ENCODE measurements at places on chromosomes 3 and 15.

DNA sequence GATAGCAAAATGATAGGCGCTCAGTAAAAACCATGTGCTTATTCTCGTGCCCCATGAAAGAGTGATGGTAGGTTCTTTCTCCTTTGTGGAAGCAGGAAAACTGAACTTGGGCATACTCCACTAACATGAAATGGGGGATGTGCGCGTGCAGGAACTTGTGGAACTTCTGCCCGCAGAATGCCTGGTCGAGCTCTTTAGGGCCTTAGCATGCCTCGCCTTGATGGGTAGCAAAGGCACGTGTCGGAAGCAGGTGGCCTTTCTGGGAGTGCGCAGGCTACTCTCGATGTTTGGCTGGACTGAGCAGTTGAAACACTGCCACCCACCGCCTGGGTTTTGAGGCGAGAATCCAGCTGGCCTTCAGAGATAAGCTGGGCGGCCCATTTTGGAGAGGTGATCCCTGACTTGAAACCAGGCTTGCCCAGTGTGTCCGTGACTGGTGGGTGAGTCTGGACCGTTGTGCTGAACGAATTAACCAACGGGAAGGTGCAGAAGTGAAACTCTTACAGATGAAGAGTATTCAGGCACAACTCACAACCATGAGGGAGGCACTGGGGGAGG lies 842 bp downstream of the PCCB start:
- peak; percentile 47 for DNase-seq

GRCh38 chr3:113753376-113753985 lies 6.6 kb downstream of the ATP6V1A start:
- no peak for DNase-seq

DNA sequence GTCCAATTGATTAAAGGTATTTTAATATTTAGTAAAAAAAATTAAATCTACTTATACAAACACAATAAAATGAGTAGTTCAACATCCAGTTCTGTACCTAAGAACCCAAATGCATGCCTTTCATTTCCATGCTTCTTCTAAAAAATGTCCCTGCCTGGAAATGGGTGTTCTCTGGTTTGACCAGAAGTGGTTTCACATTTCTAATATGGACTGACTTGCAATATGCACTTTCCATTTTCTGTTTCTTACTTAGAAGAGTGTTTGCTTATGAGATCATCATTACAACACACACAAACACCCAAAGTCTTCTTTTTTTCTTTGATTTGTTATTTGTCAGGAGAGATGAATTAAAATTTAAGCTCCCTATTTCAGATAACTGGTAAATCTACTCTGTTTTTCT lies 879.6 kb downstream of the AGBL1 start:
- no peak for DNase-seq

DNA sequence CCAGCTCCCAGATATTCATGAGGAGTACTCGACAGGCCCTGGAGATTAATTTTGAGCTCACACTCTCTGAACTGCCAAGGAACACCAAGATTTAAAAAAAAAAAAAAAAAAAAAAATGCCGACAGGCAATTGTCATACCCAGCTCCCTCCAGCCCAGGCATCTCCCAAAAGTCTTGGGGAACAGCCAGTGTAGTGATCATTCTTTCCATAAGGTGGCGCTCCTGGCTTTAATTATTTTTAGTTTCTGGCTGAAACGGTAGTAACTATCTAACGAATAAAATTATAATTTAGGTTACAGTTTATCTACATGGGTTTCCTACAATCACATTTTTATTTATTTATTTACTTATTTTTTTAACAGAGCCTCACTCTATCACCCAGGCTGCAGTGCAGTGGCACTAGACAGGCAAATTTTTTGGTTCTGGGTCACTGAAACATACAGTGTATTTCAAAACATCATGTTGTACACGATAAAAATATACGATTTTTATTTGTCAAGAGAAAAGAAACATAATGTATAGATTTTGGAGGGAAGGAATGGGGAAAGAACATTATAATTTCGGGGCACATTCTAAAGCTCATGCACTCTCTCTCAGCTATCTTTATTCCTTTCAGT lies 157.3 kb downstream of the ADAMTS9 start:
- DNase-seq: peak; percentile 51

DNA sequence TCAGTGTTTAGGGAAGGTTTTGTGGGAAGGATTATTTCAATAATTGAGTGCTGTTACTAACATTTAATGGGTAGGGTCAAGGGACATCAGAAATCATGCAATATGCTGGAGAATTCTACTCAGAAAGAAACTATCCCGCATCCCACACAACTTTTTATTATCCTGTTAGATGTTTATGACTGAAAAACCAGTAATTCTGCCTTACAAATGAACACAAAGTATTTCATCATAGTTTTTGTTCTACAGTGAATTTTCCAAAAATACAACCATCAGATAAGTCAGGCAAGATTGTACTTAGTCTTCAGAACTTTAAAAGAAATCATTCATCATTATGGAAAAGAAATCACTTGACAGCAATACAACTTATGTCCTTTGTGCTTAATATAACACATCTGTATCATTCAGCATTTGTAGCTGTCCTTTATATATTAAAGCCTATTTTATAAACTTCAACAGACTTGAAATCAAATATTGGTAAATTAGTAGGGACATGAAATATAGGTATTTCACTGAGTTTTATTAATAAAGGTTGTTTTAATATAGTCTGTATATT lies 61.9 kb downstream of the TRPM7 start:
- no peak for DNase-seq

DNA sequence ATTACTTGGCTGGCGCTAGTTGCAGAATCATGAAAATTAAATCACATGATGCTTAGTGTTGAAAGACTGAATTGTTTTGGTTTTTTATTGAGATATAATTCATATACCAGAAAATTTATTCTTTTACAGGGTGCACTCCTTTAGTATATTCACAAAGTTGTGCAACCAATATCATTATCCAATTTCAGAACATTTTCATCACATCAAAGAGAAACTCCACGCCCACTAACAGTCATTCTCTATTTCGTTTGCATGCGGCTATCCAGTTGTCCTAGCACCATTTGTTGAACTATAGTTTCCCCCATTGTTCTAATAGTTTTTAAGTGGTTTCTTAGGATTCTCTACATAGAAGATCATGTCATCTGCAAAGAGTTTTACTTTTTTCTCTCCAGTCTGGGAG lies 3.7 kb downstream of the EHD4 start:
- no peak for DNase-seq

- DNase-seq: no peak
These were observed 227.9 kb upstream of the CNTN4 start for GRCh38 chr3:1870738-1871137.

DNA sequence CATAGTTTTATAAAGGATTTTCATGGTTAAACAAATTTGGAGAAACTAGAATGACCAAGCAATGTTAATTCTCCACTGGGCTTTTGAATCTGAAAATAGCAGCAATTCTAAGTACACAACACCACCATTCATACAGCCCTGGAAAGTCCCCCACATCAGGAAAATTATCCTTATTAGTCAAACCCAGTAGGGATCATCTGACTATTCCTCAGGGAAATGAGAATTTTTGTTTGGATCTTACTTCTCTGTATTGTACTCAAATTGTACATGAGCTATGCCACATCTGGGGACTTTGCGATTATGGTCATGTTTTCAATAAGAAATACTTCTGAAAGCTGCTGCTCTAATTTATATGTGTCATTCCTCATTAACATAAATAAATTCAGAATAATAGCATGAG lies 46.0 kb downstream of the RARB start:
- no peak for DNase-seq

DNA sequence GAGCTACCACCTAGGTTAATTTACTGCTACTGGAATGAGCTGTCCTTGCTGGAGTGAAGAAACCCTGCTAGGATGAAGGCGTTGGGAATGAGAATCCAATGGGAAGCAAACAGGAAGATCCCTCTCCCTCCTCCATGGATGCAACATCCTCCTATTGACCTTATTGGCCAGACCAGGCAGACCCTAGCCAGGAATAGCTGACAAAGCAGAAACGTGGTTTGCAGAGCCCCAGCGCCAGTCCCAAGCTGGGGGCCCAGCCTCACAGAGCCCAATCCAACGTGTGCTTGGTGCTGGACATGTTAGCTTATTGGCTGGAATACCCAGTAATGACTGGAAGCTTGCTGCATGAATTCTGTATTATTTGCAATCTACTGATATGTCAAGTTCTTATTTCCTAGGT lies 273.1 kb downstream of the LRTM1 start:
- DNase-seq: no peak

DNA sequence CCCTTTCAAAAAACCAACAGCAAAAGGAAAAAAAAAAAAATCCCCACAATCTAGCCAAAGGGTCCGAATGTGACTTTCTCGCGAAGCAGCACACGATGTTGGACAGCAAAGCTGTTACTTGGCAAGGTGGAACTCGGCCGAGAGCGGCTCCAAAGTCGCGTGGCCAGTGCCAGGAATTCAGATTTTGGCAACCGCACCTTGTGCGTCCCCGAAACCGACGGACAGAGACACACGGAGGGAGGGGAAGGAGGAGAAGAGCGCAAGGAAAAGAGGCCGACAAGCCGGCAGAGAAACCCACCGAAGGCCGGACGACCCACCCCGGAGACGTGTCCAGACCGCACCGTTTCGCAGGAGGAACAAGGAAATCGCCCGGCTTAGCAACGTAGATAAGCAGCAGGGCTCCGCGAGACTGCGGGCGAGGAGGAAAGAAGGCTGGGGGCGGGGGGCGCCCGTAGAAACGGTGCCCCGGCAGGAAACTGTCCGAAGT lies 517.3 kb downstream of the MECOM start:
- no peak for DNase-seq

GRCh38 chr3:129122412-129123011 lies 908 bp upstream of the RAB43 start:
- peak; percentile 28 for DNase-seq

GRCh38 chr3:9201266-9201665 lies 48.2 kb downstream of the SRGAP3 start:
- no peak for DNase-seq

GRCh38 chr3:153595186-153595815 lies 433.3 kb downstream of the RAP2B start:
- no peak for DNase-seq

- peak; percentile 23 for DNase-seq
These were observed 56.1 kb downstream of the TAFA4 start for GRCh38 chr3:68876112-68876713.

- DNase-seq: no peak
These were observed 172.5 kb downstream of the ALDH1A2 start for GRCh38 chr15:57893040-57893439.

DNA sequence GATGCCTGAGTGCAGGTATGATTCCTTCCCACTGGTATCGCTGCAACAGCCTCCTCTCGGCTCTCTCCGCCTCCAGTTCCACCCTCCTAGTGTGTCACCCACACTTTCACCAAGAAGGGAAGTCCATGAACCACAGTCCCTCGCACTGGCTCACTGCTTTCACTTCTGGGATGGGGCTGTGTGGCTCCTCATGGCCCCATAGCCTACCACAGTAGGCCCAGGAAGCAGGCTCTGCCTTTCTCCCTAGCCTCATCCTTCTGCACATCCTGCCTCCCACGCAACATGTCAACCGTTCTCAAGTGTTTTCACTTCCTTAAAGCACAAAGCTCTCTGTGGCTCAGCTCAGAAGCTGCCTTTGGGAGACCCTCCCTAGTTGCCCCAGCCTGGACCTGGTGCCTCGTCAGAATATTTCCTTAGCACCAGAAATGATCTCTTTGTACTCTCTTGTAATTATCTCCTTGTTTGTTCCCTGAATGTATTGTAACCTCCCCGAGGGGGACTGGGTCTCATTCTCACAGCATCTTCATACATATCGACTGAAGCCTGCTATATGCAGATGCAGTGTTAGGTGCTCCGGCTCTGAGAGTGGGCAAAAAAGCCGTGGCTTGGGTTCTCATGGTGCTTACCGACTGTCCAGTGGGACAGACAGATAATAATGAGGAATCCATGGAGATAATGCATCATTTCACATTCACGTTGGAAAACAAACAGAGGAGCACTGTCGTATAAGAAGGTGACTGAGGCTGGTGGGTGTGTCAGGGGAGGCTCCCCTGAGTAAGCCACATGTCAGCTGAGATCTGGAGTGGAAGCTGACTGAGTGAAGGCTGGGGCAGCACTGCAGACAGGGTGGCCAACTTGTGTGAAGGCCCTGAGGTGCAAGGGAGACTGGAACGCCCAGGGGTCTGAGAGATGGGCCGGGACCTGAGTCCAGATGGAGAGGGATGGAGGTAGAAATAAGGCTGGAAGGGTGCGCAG lies 107.1 kb downstream of the DGKG start:
- no peak for DNase-seq

- DNase-seq: no peak
These were observed 118.3 kb upstream of the TUSC7 start for GRCh38 chr3:116591236-116591635.

GRCh38 chr3:71926262-71926600 lies 141.3 kb upstream of the PROK2 start:
- DNase-seq: no peak

Measured in frontal cortex (tissue), 4 donors.